Central memory CD8-positive, alpha-beta T cell (primary cell): ENCODE measurements at places on chromosomes 4 and X.
A peak's percentile ranks its signal among the peaks of the same experiment; 100 is the strongest.

DNA sequence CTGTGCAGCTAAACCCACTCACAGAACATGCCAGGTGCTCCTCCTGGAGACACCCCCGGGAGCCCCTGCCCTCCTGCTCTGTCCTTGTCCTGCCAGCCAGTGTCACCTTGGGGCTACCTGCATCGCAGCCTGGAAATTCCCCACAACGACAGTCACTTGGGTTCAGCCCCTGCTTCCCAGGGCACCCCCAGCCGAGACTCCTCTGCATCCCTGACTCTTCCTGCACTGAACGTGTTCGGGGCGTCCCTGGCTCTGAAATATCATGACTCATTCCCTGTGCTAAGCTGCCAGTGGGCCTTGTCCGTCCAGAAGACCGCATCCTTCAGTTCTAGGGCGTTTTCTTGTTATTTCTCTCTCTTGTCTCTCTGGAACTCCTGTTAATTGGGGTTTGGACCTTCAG is 5.8 kb downstream of the CFAP99 start:
- peaks cover 11% of the 10 kb centered on the region for H3K27me3 ChIP-seq
- peaks cover 15% of the 10 kb centered on the region for H3K4me1 ChIP-seq
- peaks cover 4% of the 10 kb centered on the region for H3K36me3 ChIP-seq
- H3K4me3 ChIP-seq: no peak overlapping the region

DNA sequence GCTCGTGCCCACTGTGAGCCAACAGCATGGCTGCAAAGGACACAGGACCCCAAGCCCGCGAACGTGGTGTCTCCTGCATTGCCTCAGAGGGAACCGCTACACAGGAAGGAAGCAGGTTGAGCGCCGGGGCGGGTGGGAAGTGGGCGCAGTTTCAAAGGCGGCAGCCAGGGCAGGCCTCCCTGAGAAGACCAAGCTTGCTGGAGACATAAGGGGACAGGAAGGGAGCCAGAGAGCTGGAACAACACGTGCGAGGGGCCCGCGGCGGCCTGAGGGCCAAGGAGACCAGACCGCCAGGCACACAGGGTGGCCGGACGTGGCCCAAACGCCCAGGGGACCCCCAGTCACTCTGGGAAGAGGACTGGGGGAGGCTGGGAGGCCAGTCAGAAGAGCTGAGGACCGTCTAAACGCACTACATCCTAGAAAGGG is 32.0 kb downstream of the CTBP1 start:
- no peaks in the 10 kb centered on the region for H3K27me3 ChIP-seq
- peak overlapping the region; percentile 44 for H3K27ac ChIP-seq
- peak; percentile 64 for DNase-seq
- H3K4me3 ChIP-seq: peak overlapping the region; percentile 63
- peaks cover 19% of the 10 kb centered on the region for H3K36me3 ChIP-seq

DNA sequence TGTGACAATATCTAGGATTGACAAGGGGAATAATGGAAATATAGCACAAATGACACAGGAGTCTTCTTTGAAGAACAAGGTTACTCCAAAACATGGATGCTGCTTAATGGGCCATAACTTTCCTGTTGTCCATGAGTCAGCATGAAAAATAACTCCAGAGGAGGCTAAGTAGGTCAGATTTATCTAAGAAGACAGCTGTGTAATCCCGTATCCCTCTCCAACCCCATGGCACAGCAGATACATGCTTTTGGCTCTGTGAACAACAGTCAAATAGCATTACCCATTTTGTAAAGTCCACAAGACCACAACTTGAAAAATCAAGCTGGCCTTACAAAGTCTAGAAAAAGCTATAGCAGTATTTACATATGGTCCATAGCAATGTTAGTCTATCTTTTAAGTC is 2.1 kb upstream of the TMEM131L start:
- no peak overlapping the region for H3K27ac ChIP-seq

DNA sequence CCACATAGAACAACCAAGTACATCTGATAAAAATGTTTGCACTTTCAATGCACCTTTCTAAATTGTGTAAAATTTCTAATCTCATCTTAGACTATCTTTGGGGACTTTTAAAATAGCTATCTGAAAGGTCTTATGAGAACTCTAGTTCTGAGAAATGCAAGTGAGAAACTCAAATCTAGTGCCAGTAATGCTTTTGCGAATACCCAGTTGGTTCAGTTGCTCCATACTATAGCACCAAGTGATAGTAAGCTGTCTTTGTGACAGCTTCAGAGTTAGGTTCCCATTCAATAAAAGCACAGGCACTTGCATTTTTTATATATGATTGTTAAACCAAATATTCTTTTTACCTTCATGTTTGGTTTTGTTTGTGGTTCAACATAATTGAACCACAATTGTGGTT is 4.5 kb upstream of the ITM2A start:
- H3K27me3 ChIP-seq: no peaks in the 10 kb centered on the region
- no peak overlapping the region for H3K27ac ChIP-seq
- H3K36me3 ChIP-seq: peaks cover 7% of the 10 kb centered on the region
- peaks cover 20% of the 10 kb centered on the region for H3K4me1 ChIP-seq
- no peak overlapping the region for H3K4me3 ChIP-seq
- DNase-seq: no peak

GRCh38 chrX:46244451-46244850 is 300.8 kb downstream of the ZNF674 start:
- H3K4me3 ChIP-seq: no peak overlapping the region
- no peak overlapping the region for H3K27ac ChIP-seq
- DNase-seq: no peak
- H3K4me1 ChIP-seq: no peaks in the 10 kb centered on the region
- H3K36me3 ChIP-seq: no peaks in the 10 kb centered on the region
- H3K27me3 ChIP-seq: no peaks in the 10 kb centered on the region

DNA sequence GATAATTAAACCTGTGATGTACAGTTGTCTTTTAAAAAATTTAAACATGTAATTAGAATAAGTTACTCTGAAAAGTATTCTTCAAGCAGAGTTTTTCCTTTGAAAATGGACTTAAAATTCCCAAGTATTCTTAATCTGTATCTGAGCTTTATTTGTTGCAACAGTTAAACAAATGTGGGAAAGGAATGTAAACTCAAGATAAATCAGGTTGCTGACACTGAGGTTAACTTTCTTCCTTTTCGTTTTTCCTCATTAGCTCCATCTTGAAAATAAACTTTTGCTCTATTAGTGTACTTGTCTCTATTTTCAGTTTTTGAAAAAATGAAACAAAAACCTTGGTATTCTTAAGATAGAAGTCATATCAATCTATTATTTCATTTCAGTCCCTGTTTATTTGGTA is 144.5 kb upstream of the BMPR1B start:
- H3K36me3 ChIP-seq: peaks cover 2% of the 10 kb centered on the region
- DNase-seq: no peak
- no peak overlapping the region for H3K4me3 ChIP-seq
- no peak overlapping the region for H3K27ac ChIP-seq
- H3K4me1 ChIP-seq: no peaks in the 10 kb centered on the region

- H3K4me3 ChIP-seq: no peak overlapping the region
- no peaks in the 10 kb centered on the region for H3K27me3 ChIP-seq
- no peaks in the 10 kb centered on the region for H3K4me1 ChIP-seq
- no peak overlapping the region for H3K27ac ChIP-seq
Observed at GRCh38 chr4:174058846-174059245, 224.6 kb downstream of the FBXO8 start.

- H3K4me3 ChIP-seq: no peak overlapping the region
- no peaks in the 10 kb centered on the region for H3K4me1 ChIP-seq
- no peak for DNase-seq
- no peak overlapping the region for H3K27ac ChIP-seq
- H3K36me3 ChIP-seq: peaks cover 2% of the 10 kb centered on the region
Observed at GRCh38 chr4:127417885-127418535, 214.7 kb upstream of the INTU start.

GRCh38 chr4:8316911-8317351 is 47.4 kb downstream of the HTRA3 start:
- H3K36me3 ChIP-seq: no peaks in the 10 kb centered on the region
- H3K4me3 ChIP-seq: no peak overlapping the region
- H3K27me3 ChIP-seq: peaks cover 41% of the 10 kb centered on the region

DNA sequence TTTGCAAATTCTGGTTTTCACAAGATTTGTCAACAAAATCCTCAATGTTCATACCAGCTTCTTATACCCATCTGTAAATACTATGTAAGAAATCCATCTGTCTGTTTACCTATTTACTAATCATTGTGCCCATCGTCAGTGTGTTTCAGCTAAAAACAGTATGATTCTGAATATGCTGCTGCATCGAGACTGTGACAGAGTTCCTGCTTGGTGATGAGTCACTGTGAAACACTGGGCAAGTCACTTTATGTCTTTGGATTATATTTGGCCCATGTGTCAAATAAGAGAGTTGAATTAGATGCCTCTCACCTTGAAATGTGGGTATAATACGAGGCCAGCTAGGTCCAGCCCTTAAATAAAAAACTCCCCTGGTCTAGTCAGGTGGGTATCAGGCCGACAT is 79.3 kb downstream of the CBLL2 start:
- no peaks in the 10 kb centered on the region for H3K36me3 ChIP-seq
- no peak overlapping the region for H3K27ac ChIP-seq
- H3K4me1 ChIP-seq: no peaks in the 10 kb centered on the region
- no peaks in the 10 kb centered on the region for H3K27me3 ChIP-seq
- H3K4me3 ChIP-seq: no peak overlapping the region

GRCh38 chrX:21883258-21883657 is 27.5 kb downstream of the YY2 start:
- peaks cover 6% of the 10 kb centered on the region for H3K36me3 ChIP-seq
- H3K4me3 ChIP-seq: no peak overlapping the region
- DNase-seq: no peak
- H3K27me3 ChIP-seq: no peaks in the 10 kb centered on the region
- no peak overlapping the region for H3K27ac ChIP-seq

GRCh38 chr4:183638436-183638835 is 20.5 kb downstream of the RWDD4 start:
- no peak overlapping the region for H3K4me3 ChIP-seq
- H3K27me3 ChIP-seq: no peaks in the 10 kb centered on the region
- no peak for DNase-seq
- peaks cover 12% of the 10 kb centered on the region for H3K36me3 ChIP-seq
- no peak overlapping the region for H3K27ac ChIP-seq
- H3K4me1 ChIP-seq: peaks cover 12% of the 10 kb centered on the region

- H3K4me1 ChIP-seq: no peaks in the 10 kb centered on the region
- no peaks in the 10 kb centered on the region for H3K27me3 ChIP-seq
- H3K36me3 ChIP-seq: no peaks in the 10 kb centered on the region
- DNase-seq: no peak
- no peak overlapping the region for H3K4me3 ChIP-seq
Observed at GRCh38 chr4:4730249-4730648, 129.2 kb upstream of the MSX1 start.

DNA sequence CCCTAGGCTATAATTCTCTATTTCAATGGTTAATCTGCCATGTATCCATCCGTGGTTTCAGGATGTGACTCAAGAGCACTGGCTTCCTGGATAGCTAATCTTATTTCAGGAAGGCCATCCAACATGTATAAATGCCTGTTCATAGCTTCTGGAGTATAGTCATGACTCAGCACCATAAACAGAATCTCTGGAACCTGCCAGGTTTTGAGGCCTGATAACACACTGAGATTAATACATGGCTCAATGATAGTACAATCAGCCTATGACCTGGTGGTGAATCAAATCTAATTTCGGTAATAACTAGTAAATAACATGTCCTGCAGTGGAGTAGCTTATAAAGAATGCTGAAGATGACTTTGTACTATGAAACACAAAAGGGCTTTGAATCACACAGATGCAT is 5.7 kb upstream of the IL13RA2 start:
- no peak overlapping the region for H3K4me3 ChIP-seq
- H3K4me1 ChIP-seq: no peaks in the 10 kb centered on the region
- no peak overlapping the region for H3K27ac ChIP-seq

- no peaks in the 10 kb centered on the region for H3K36me3 ChIP-seq
- H3K27ac ChIP-seq: no peak within 1 kb of the TSS
- H3K4me1 ChIP-seq: no peaks in the 10 kb centered on the region
- H3K4me3 ChIP-seq: no peak within 1 kb of the TSS
Observed at GRCh38 chr4:118034053-118034785, at the start of gene NDST3. NDST3 (plus strand) TSS chr4:118034486; CDS start chr4:118053911, 19,425 bp downstream.

GRCh38 chrX:47560179-47560933 is 649 bp upstream of the ARAF start:
- H3K4me1 ChIP-seq: peaks cover 35% of the 10 kb centered on the region
- no peaks in the 10 kb centered on the region for H3K27me3 ChIP-seq
- H3K36me3 ChIP-seq: peaks cover 33% of the 10 kb centered on the region
- DNase-seq: no peak
- H3K27ac ChIP-seq: peak overlapping the region; percentile 94

- no peaks in the 10 kb centered on the region for H3K36me3 ChIP-seq
- no peak overlapping the region for H3K4me3 ChIP-seq
- no peak overlapping the region for H3K27ac ChIP-seq
- no peak for DNase-seq
Observed at GRCh38 chr4:175622887-175623286, 189.2 kb downstream of the GPM6A start.

DNA sequence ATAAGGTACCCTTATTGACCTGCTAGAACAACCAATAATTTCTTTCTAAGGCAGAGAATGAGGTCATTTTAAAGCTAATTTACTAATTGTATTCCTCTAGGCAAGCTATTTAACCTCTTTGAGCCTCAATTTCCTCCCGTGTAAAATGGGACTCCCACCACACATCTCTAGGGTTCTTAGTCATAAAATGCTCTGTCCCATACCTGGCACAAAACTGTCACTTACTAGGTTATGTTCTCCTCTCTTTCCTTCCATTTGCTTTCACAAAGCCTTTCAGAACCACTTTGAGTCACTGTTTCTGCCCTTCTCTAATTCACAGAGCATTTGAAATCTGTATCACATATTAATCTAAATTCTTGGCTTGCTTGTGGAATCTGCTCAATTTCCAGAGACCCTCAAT is 2.4 kb upstream of the GPR82 start:
- H3K27ac ChIP-seq: no peak overlapping the region
- no peak for DNase-seq
- H3K4me1 ChIP-seq: peaks cover 30% of the 10 kb centered on the region

DNA sequence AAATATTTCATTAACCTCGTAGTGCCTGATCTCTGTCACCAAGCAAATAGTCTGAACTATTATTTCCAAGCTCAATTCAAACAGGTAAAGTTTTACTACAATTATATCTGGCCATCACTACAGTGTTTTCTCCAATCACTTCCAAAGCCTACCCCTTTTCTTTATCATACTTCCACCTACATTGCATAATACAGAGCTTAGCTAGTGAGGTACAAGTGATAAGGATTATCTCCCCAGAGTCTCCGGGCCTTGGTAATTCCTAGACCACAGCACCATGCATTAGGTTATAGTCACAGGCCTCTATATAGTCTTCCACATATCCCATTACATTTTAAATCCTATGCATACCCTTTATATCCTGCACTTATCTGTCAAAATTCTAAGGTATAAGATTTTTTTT is 154.2 kb downstream of the SNCA start:
- no peak for DNase-seq
- no peak overlapping the region for H3K27ac ChIP-seq
- H3K4me3 ChIP-seq: no peak overlapping the region
- H3K27me3 ChIP-seq: peaks cover 34% of the 10 kb centered on the region

DNA sequence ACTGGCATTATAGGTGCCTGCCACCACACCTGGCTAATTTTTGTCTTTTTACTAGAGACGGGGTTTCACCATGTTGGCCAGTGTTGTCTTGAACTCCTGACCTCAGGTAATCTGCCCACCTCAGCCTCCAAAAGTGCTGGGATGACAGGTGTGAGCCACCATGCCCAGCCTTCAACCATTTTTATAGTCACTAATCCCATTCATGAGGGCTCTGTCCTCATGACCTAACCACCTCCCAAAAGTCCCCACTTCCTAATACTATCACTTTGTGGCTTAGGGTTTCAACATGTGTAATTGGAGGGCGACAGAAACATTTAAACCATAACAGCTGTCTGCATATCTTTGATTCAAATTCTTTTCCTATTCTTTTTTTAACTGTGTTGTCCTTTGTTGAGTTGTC is 229.6 kb upstream of the AGA start:
- H3K4me3 ChIP-seq: no peak overlapping the region
- no peaks in the 10 kb centered on the region for H3K36me3 ChIP-seq
- DNase-seq: no peak
- no peaks in the 10 kb centered on the region for H3K4me1 ChIP-seq
